ENCODE measurements at places on chromosomes 5 and 9.

- DNase-seq = no peak
Observed at GRCh38 chr9:92648474-92648971, 21.4 kb downstream of the IPPK start.

DNA sequence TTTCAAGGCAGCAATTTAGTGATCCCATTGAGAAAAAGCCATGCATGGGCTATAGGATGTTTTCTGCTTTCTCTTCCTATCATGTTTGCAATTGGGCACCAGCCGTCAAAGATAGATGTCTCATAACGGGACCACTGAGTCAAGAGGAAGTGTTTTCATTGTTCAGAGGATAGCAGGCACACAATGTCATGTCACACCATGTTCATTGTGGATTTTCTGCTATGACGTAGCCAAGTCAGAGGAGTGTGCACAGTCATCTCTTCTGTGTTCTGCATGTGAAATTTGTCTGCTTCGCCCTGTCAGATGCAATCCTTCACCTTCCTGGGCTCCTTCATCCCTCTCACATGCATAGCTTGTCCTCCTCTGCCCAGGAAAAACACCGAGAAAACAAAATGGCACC, 106.0 kb downstream of the CD180 start:
- DNase-seq = no peak

DNA sequence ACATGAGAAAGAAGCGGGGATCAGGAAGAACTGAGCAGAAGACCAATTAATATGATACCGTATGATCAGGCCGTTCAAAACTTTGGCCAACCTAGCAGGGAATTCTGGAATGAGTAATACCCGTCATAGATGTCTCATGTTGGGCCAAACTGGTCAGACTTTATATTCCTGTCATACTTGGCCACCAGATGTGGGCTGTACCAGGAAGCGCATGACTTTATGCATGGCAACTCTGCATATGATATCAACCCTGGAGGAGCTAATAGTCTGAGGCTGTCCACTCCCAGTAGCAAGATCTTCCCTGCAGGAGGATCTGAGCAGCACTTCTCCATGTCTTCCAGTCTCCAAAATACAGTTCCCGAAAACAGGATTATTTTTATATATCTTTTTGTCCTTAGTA, 68.5 kb upstream of the NAA35 start:
- DNase-seq = no peak

- DNase-seq = no peak
Observed at GRCh38 chr5:178465861-178466288, 124.3 kb downstream of the COL23A1 start.

DNA sequence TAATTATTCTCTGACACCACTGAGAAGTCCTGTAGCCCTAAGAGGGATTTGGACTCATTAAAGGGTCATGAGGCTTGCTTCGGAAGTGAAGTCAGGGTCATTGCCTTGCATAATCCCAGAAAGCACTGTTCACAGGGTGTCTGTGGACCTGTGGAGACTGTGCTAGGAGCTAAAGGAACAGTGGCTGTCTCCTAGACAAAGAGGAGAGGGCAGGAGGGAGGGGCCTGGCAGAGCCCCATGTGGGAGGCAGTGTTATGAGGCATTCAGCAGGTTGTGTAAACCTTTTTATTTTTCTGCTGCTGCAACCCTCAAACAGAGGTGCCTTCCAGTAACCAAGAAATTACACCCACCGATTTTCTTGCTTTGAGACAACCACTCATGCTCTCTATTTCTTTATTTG, 3.3 kb downstream of the TMEM174 start:
- no peak for DNase-seq

GRCh38 chr5:98321361-98321760, 452.1 kb upstream of the RGMB start:
- DNase-seq = no peak

- DNase-seq = no peak
Observed at GRCh38 chr9:35731415-35732184, 395 bp downstream of the TLN1 start.

GRCh38 chr5:142235050-142235797, 89.6 kb downstream of the SPRY4 start:
- DNase-seq = no peak

GRCh38 chr5:133658327-133658726, 46.0 kb upstream of the FSTL4 start:
- no peak for DNase-seq

DNA sequence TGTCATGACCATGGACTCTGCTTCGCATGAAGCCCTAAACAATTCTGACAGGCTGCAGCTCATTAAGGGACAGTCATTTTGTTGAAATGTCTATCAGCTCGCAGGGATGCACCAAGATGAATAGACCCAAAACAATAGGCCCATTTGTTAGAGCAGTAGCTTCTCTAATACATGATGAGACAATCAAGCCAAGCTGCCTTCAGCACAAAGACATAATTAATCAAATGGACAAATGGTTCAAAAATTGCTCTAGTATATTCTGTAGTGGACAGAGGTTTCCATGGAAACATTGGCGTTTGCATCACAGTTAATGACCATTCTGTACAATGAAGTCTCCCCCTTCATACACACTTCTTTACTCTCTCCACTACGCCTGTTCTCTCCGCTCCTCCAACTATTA, 274.6 kb downstream of the ANXA1 start:
- no peak for DNase-seq

DNA sequence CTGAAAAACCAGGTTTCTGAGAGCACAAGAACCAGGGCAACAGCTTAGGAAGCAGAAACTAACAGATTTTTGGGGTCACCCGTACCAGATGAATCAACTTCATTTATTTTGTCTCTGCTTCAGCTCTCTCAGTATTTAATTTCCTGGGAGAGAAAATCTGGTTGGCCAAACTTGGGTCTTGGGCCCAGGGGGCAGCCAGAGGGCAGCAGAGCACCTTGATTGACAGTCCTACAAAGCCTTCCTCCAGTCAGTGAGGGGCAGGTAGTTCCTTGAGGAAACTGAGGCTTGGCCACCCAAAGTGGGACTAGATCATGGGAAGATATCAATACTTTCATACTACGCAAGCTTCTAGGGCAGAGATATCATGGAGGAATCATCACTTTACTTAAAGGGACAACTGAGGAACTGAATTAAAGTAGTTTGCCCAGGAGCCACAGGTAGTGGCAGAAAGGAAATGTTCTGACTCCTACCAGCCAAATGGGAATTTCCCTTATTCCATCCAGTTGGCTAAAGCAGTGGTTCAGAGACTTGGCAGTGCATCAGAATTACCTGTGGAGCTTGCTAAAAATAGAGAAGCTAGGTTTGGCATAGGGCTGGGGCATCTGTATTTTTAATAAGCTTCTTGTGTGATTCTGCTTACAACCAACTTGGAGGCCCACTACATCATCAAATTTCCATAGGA, 21.5 kb upstream of the ARHGAP26 start:
- DNase-seq = no peak

DNA sequence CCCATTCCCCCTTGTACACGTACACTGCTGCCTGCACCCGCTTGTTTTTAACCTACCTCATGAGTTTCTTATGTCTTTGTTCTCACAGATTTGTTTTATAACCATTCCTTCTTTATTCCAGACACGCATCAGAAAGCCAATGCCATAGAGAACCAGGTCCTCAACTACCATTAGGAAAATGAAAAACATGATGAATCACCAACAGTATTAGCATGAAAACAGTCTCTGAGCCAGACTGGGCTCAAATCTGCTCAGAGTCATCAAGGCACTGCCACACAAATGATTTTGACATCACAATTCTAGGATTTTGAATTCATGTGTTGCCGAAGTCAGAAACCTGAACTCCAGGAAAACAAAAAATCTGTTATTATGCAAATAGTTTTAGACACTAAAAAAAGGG, 394.1 kb upstream of the GRIA1 start:
- no peak for DNase-seq

- DNase-seq = peak; percentile 89
Observed at GRCh38 chr5:68484307-68485068, 268.9 kb downstream of the PIK3R1 start.

GRCh38 chr5:149367249-149367971, 9.6 kb downstream of the PCYOX1L start:
- DNase-seq = no peak

- DNase-seq = no peak
Observed at GRCh38 chr5:10552183-10553143, 11.4 kb upstream of the ANKRD33B start.

GRCh38 chr9:114339130-114339908, 9.7 kb downstream of the ORM2 start:
- no peak for DNase-seq

GRCh38 chr5:163248871-163249270, 188.5 kb upstream of the CCNG1 start:
- DNase-seq = no peak

Measured in AG04450 (cell line).